RPMI8226 (cell line): ENCODE measurements at places on chromosomes 4 and X.
A peak's percentile ranks its signal among the peaks of the same experiment; 100 is the strongest.

- DNase-seq = peak; percentile 16
Observed at GRCh38 chr4:163679189-163679588, 184.7 kb downstream of the TMA16 start.

DNA sequence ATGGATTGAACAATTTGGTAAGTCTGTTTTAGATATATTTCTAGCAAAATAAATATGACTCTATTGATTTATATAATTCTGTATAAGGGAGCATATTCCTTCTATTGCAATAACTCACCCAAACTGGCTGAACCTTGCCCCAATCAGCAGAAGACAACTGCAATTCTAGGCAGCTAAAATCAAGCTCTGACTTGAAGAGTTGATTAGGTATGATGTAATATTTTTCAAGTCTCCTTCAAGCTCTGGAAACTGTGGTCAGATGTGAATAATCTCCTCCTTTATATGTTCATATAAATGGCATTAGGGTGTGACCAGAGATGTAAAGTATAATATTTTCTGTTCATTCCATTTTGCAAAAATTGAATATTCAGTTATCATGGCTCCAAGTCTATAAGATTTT is 8.2 kb downstream of the RASSF6 start:
- no peak for DNase-seq

- no peak for DNase-seq
Observed at GRCh38 chrX:100995469-100995868, 26.0 kb downstream of the ARL13A start.

DNA sequence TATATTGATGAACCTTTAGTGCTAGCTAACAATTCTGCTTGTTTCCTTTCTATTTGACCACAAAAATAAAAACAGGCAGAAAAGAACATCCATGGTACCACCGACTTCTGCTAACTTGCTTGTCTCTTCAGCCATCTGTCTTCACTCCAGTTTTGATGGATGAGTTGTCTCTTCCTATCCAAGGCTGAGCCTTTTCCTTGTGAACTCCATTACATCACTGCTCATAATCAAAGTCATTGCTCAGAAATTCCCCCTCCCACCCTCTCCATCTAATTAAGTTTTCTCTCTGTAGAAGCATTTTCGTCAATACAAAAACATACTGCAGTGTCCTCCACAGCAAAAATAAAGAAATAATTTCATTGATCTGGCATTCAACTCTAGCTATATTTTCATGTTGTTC is 184.4 kb downstream of the SPCS3 start:
- DNase-seq = no peak

GRCh38 chrX:114906984-114907510 is 110.4 kb downstream of the IL13RA2 start:
- DNase-seq = no peak

GRCh38 chrX:21905313-21905712 is 35.2 kb upstream of the SMS start:
- no peak for DNase-seq

GRCh38 chr4:27624749-27625148 is 764.1 kb downstream of the STIM2 start:
- no peak for DNase-seq

DNA sequence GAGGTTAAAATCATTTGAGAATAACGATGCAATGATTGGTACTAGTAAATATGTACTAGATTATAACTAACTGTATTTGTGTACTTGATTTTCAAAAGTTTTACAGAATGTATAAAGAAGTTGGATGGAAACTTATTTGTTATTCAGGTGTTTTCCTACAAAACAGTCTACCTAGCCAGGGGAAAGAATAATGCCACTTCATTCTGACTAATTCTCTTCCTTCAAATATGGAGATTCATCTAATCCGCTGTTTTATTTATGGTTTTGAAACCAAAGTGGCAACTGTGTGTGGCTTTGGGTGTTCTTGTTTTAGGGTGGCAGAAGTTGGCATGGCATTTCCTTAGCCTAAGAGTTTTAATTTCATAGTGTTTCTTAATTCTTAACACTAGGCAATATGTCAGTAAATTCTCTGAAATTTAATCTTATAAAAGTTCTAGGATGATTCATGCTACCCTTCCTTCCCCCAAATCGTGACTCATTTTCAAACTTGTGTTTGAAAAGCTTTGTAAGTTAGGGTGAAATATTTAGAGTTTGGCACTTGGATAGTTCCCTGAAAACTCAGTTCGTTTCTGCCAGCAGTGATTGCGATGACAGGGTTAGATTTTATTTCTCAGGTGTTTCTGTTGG is 62.6 kb downstream of the DCLK2 start:
- peak; percentile 10 for DNase-seq
